ENCODE measurements at places on chromosomes 7 and 10. TPM values are rescaled to one million over a fixed set of nuclear protein-coding genes. Genes with fewer than 3 reads are reported as not detected.

- DNase-seq, result no peak
Observed at GRCh38 chr10:17100586-17100985, 29.0 kb downstream of the CUBN start.

- DNase-seq, result no peak
Observed at GRCh38 chr10:88805924-88806323, 3.4 kb downstream of the LIPM start.

GRCh38 chr7:1540776-1541271 lies 10.3 kb downstream of the MAFK start:
- no peak for DNase-seq

GRCh38 chr7:5678295-5679047 lies 103.0 kb downstream of the RNF216 start:
- no peak for DNase-seq

DNA sequence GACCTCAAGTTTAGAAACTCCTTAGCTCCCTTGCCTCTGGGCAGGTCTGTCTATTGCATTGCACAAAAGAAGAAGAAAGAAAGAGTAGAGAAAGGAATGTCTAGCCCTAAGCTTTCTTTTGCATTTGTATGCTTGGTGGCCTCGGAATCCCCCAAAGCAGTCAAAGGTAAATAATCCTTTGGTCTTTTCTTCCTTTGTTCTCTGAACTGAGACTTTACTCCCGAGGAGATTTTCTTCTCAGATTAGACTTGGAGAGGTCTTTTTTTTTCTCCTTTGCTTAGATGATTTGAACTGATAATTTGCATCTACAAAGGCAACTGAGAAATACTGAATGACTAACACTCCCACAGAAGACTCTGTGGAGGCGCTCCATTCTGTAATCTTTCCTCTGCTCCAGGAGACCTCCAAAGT lies 93.2 kb downstream of the AKR1D1 start:
- no peak for DNase-seq

GRCh38 chr10:58511765-58512490 lies 744 bp upstream of the BICC1 start:
- DNase-seq, result peak; percentile 43

GRCh38 chr7:17472939-17473338 lies 174.5 kb downstream of the AHR start:
- DNase-seq, result no peak

- no peak for DNase-seq
Observed at GRCh38 chr10:2844925-2845324, 222.4 kb upstream of the PFKP start.

- DNase-seq, result peak; percentile 88
Observed at GRCh38 chr10:17527514-17528146, 73.2 kb upstream of the ST8SIA6 start.

DNA sequence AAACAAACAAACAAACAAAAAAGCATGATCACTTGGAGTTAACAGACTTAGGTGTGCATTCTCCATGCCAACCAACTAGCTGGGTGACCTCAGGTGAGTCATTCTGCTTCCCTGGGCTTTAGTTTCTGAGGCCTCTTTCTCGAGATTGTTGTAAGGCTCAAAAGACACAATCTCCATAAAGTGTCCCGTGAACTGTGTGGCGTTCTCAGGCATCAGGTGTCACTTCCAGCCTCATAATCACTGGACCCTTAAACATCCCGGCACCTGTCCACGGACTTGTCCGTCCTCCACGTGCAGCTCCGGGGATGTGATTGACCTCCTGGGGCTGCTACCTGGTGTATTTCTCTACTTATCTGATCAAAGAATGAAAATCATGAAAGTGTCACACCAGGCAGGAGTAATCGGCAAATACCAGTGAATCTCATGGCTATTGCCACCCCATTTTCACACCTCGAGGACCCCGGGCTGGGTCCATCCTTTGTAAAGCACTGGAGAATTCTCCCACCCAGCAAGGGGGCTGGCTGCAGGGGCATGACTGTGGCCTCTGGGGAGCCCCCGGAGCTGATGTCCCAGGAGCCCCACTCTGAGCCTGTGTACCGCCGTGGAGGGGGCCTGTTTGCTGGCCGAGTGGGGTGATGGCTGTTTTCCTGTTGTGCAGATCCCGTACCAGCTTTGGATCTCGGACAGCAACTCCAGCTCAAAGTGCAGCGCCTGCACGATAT lies 189.8 kb upstream of the SH2B2 start:
- no peak for DNase-seq

The LRMDA gene
- total RNA-seq, result 3.6 TPM

The ZNF775 gene
- 2.8 TPM for total RNA-seq

The CALHM3 gene
- not detected for total RNA-seq

The ZCCHC24 gene
- total RNA-seq, result 38.8 TPM

The SVOPL gene
- not detected for total RNA-seq

The TFEC gene
- 0.36 TPM for total RNA-seq

The SPDYE6 gene
- total RNA-seq, result not detected

The CHST3 gene
- total RNA-seq, result 19.3 TPM

The SPDYE1 gene
- not detected for total RNA-seq
